ENCODE measurements at places on chromosomes 6 and 20.

DNA sequence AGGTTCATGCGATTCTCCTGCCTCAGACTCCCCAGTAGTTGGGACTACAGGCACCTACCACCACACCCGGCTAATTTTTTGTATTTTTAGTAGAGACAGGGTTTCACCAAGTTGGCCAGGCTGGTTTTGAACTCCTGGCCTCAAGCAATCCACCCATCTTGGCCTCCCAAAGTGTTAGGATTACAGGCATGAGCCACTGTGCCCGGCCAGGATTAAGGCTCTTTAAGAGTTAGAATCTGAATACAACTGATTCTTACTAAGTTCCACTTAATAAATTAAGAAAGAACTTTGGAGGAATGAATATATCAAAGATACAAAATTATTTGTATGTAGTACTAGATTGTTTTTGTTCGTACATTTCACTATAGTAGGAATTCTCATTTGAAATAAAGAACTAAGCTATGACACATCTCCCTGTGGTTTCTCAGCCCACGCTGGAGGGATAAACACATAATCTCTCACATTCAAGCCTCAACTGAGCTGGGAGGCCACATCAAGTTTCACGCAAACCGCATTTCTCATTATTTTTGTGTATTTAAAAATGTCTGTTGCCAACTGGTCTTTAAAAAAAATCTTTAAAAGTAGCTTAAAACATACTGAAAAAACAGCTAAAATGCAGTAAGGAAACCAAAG, 34.2 kb downstream of the DTNBP1 start:
- peak; percentile 70 for DNase-seq

GRCh38 chr6:56101141-56101553, 146.2 kb downstream of the COL21A1 start:
- no peak for DNase-seq

DNA sequence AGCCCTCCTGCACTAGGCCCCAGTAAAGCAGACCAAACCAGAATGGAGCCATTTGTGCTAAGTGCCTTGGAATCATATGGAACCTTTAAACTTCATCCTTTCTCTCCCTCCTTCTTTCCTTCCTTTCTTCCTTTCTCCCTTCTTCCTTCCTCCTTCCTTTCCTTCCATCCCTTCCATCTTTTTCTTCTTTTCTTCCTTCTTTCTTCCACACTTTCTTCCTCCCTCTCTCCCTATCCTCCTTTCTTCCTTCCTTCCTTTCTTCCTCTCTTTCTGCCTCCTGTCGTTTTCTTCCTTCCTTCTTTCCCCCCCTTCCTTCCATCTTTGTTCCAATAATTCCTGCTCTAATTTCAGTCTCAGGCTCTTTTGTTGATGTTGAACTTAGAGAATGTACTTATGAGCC, 11.2 kb upstream of the SFT2D1 start:
- DNase-seq: no peak

DNA sequence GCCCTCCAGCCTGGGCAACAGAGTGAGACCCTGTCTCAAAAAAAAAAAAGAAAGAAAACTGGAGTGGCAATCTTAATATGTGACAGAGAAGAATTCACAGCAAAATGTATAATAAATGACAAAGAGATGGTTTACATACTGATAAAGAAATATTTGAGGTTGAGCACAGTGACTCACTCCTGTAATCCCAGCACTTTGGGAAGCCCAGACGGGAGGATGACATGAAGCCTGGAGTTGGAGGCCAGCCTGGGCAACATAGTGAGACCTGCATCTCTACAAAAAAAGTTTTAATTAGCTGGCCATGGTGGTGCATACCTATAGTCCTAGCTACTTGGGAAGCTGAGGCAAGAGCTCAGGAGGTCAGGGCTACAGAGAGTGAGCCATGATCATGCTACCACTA, 12.4 kb upstream of the DEFB118 start:
- no peak for DNase-seq

GRCh38 chr6:80793411-80793810, 686.9 kb downstream of the BCKDHB start:
- no peak for DNase-seq

- peak; percentile 45 for DNase-seq
These were observed 973 bp upstream of the BRD2 start for GRCh38 chr6:32967151-32968091.

DNA sequence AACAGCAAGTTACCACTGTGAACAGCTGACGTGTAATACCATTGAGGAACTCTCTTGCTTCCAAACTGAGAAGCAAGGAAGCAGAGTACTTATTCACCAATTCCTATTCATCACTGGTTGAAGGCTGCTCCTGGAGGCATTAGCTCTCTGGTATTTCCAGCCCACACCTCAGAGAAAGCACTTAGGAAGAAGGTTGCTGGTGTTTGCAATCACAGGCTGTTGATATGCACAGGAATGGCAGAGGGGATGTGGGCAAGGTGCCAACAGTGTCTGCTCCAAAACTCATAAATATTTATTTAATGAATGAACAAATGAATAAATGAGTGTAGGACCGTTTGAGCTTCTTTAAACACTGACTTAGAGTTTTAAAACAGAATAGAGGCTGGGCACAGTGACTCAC, 6.9 kb upstream of the RRBP1 start:
- DNase-seq: no peak

DNA sequence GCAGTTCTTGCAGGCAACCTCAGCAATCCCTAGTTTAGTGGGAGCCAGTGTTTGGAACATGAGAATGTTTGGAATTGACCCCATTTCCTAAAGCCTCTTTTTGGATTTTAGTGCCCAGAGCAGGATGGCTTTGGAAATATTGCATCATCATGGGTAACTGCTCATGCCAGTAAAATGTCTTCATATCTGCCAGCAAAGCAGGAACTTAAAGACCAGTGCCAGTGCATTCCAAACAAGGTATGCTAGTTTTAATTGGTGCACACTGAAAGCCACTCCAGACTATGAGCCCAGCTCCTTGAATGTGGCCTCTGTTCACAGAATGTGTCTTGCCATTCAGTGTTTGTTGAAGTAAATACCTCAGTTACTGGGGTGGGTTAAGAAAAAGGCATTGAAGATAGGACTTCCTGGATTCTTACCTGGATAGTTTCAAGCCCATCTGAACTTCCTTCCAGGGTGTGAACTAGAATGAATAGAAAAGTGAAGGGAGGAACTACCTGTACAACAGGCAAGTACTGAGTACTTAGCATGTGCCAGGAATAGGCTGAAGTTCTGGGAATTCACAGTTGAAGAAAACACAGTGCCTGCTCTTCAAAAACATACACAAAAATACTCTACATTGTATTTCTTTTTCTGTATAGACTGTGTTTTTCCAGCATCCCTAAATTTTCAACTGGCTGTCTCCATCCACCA, 70.5 kb downstream of the COL19A1 start:
- DNase-seq: no peak

GRCh38 chr20:49447946-49448809, 34.3 kb downstream of the KCNB1 start:
- no peak for DNase-seq

Measured in stimulated activated CD4-positive, alpha-beta T cell treated with anti-CD3 and anti-CD28 coated beads, Interleukin-4, amount 100 ng/mL, for 24 hours (primary cell).